ENCODE measurements at places on chromosomes 4 and X.

DNA sequence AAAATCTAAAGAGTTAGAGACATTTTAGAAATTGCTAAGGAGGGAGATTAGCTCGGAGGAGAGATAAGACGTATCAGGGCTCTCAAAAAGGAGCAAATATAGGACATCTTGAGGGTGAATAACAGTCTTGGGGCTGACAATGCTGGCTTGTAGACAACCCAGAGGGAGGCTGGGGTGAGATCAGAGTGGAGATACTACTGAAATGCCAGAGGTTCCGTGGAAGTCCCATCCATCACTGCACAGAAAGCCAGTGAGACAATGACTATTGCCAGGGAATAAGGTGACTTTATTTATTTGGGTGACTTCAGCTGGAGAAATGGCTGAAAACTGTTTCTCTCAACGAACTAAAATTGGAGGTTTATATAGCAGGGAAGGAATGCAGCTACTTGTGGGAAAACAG lies 838.1 kb upstream of the AGA start:
- no peak for DNase-seq

GRCh38 chr4:187127456-187127855 lies 403.8 kb upstream of the FAT1 start:
- DNase-seq: no peak

GRCh38 chrX:118756101-118756500 lies 28.7 kb downstream of the IL13RA1 start:
- no peak for DNase-seq

GRCh38 chr4:103156106-103156505 lies 42.0 kb downstream of the CENPE start:
- DNase-seq: no peak

Measured in GM10248 (cell line).